ENCODE measurements at places on chromosomes 1 and 21.

- no peak for DNase-seq
Measured at GRCh38 chr1:41724926-41725325, 193.8 kb downstream of the HIVEP3 start.

DNA sequence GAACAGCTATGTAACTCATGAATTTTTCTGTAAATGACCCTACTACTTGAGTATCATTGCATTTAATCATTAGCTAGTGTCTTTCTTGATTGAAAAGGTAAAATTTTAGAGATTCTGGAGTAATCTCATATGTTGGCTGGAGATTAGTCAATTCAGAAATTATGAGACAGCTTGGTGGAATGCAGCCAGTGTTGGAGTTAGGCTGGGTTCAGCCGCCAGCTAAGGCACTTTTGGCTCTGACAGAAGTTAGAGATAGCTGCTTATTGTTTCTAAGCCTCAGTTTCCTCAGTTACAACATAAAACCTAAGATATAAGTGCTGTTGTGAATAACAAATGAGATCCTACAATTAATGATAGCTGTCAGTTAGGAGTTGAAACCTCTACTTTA is 49.4 kb downstream of the TBCE start:
- no peak for DNase-seq

GRCh38 chr1:38500891-38501290 is 358.7 kb downstream of the RRAGC start:
- DNase-seq, result no peak

- DNase-seq, result peak; percentile 98
Measured at GRCh38 chr1:84365225-84366221, 32.8 kb upstream of the DNASE2B start.

GRCh38 chr1:112520166-112520565 is 11.4 kb downstream of the WNT2B start:
- DNase-seq, result no peak

GRCh38 chr21:36589352-36589971 is 109.5 kb upstream of the SIM2 start:
- peak; percentile 1 for DNase-seq

DNA sequence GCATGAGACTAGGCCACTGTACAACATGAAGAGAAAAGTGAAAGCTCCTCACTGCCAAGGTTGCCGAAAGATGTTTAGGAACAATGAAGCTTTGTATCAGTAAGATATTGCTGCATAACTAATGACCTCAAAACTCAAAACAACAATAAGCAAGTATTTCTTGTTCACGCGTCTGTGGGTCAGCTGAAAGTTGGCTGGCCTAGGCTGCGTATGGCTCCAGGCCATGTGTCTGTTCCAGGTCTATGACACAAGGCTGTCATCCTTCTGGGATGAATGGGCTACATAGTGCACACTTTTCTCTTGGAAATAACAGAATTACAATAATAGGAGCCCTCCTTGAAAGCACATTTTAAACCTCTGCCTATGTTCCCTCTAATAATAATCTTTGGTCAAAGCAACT is 515.9 kb downstream of the PLPP3 start:
- DNase-seq, result no peak

GRCh38 chr1:2300851-2301606 is 72.9 kb downstream of the SKI start:
- DNase-seq, result no peak

- no peak for DNase-seq
Measured at GRCh38 chr1:64856553-64856952, 109.8 kb downstream of the JAK1 start.

DNA sequence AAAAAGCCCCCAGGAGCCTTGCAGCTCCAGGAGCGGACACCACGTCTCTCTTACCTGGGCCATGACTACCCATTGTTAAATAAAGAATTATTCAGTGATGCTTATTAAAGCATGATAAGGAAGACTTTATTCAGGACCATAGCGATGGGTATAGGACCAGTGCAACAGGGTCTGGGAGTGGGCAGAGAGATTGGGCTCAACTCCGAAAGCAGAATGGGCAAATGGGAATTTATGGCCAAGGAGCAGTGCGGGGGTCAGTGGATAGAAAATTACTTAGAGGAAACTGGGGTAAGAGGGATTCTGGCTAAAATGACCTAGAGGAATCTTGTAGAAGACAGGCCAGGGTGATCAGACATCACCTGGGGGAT is 580 bp upstream of the ATP5PO start:
- no peak for DNase-seq

DNA sequence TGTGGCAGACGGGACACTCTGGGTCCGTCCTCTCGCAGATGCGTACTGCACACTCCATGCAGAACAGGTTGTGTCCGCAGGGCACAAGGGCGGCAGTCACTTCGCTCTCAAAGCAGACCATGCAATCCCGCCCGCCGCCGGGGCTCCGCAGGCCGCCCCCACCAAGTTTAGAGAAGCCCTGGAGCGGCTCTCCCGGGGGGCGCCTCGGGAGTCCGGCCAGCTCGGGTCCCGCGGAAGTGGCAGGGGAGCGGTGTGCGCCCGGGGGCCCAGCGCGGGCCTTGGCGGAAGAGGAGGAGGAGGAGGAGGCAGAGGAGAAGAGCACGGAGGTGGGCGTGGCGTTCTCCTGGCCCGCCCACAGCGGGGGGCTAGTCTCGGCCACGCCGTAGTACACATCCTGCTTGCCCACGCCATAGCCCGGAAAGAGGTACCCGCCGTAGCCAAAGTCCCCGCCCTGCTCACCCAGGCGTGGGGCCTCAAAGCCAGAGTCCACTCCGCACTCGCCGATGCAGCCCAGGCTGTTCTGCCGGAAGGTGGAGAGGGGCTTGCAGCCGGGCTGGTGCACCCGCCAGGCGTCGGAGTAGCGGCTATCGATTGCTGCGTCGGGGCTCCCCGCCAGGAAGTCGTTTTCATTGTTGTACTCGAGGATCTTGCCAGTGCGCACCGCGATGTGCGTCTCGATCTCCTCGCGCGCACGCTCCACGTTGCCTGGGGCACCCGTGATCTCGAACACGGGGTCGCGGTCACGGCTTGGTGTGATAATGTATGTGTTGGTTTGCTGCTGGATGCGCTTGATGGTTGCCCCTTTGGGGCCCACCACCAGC is 5.4 kb downstream of the MEX3A start:
- DNase-seq, result no peak

- DNase-seq, result no peak
Measured at GRCh38 chr1:116494745-116495144, 76.1 kb downstream of the CD58 start.

GRCh38 chr1:192966073-192966472 is 93.1 kb downstream of the UCHL5 start:
- DNase-seq, result no peak

DNA sequence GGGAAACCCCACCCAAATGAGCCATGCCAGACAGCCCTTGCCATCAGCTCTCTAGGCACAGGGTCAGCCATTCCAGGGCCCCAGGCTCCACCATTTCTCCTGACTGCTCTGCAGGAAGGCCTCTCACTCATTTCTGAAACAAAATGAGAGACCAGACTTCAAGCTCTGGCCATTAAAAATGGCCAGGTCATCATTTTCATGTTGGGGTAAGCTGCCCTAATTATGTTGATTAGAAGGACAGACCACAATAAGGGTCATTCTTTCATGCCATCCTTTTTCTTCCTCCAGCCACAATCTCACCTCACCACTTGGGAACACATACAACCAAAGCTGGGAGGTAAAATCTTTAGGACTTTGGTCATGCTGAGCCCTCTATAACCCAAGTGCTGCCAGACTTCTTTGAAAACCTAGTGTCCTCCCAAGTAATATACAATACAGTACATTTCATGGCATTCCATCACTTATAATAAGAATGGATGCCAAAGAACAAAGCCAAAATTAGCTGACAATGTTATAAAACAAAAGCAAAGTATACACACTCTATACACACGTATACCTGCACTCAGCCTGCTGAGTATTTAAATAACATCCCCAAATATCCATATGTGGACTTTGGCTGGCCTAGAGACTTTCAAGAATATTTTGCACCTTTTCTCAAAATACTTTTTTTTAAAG is 22.4 kb upstream of the RBBP5 start:
- DNase-seq, result no peak

- DNase-seq, result no peak
Measured at GRCh38 chr1:54108156-54108555, 44.6 kb downstream of the CDCP2 start.

DNA sequence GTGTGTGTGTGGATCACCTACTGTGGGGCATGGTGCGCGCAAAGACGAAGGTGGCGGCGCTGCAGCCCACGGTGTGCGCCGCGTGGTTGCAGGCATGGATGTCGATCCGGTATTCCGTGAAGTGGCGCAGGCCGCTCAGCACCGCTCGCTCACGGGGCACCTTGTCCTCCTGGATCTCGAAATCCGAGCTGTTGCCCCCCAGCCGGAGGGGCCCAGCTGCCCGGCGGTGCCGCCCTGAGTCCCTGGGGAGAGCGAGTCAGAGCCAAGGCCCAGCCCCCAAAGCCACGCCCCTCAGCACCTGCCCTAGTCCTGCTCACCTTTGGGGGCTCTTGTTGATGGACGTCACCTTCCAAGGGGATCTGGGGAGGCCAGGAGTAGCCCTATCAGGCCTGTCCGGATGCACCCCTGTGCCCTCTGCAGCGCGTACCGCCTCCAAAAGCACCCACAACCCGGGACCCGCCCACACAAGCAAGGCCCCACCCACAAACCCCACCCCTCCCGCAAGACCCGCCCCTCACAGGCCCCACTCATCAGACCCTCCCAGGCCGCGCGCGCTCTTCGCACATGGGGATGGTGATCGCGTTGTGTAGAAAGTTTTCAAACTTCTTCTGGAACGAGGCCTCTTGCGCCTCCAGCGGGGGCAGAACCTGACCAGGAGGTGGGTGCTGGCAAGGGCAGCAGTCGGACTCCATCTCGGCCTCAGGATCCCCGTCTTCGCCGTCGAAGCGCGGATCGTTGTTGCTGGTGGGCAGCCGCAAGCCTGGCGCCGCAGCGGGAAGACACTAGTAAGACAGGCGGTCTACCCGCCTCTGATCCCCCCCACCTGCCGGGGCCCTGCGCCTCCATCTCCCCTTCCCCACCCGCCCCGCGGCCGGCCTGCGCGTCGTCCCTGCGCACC is 13.6 kb downstream of the INSRR start:
- DNase-seq, result no peak

DNA sequence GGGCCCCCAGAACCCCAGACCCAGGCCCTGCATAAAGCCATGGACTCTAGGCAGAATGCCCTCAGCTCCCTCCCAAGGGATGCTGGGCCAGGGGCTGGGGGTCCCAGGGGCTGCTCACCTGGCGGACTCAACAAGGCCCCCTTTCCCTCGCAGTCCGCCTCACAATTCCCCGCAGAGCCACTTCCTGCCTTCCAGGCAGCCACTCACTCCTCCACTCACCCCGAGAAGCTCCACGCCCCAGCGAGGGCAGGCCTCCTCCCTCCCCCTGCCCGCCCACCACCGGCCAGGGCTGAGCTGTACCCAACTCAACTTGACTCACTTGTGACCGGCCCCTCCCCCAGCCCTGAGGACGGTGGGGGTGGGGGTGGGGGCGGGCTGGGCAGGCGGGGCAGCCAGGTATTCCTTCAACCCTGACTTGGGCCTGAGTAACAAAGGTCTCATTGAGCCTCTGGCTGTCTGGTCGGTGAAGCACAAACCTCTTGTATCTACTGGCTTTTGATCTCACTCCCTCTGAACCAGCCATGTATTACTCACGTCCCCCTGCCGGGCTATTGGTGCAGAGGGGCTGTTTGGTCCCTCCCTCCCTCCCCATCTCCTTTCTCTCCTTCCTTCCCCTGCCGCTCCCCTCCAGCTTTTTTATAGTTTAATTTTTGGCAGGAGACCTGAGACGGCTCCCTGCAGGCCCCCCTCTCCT is 5.9 kb downstream of the BLACAT1 start:
- no peak for DNase-seq

DNA sequence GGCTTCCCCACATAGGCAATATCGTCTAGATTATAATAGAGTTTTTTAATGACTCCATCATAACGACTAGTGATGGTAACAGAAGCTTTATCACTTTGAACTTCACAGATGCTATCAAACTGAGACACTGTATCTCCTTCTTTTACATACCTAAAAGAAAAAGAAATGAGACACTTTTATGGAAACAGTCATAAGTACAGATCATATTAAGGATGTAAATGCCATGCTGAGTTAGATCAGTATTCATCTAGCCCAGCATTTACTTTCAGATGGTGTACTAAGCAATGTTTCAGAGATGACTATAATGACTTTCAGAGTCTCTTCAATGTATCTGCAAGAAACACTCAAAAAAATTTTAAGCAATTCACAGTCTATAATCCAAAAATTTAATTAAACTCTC is 18.9 kb downstream of the DBT start:
- DNase-seq, result no peak

- no peak for DNase-seq
Measured at GRCh38 chr1:159132271-159132881, 39.0 kb upstream of the CADM3 start.

DNA sequence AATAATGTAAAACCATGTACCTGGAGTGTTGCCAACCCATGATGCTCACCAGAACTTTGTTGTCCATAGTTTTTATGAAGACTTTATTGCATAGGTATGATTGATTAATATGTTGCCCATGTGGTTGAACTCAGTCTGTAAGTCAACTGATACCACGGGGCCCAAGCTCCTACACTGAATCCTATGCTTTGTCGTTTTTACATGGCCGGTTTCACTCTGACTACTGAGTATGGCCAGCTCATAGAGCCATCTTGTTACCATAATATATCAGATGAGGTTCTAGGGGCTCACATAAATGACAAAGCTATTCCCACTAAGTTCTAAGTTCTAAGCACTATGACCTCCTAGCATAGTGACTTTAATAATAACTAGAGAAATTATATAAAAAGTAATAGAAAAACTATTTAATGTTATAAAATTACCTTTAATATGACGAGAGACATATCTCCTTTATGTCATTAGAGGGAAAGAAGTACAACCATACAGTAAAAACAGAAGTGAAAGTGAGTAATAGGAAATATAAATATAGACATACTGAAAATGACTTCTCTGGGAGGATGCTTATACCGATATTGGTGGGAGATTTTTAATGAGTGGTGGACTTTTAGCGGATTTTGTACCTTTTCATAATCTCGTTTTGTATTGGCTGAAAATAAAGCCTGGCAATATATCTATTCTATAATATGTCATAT is 983.4 kb upstream of the PRMT6 start:
- DNase-seq, result no peak

- DNase-seq, result no peak
Measured at GRCh38 chr1:46800742-46801141, 1.9 kb downstream of the CYP4B1 start.

Data from BJ (cell line).